ENCODE measurements at places on chromosomes 2 and 18. TPM values are rescaled to one million over a fixed set of nuclear protein-coding genes. Genes with fewer than 3 reads are reported as not detected.

EPHA4 gene
- total RNA-seq = 0.31 TPM

CFAP65 gene
- total RNA-seq = not detected

PLGLB1 gene
- 0.85 TPM for total RNA-seq

PARD3B gene
- 0.50 TPM for total RNA-seq

- no peaks in the 10 kb centered on the region for H3K27me3 ChIP-seq
- H3K4me3 ChIP-seq = peak overlapping the region; percentile 54
- DNase-seq = peak; percentile 77
- H3K27ac ChIP-seq = peak overlapping the region; percentile 92
- peaks cover 41% of the 10 kb centered on the region for H3K4me1 ChIP-seq
- H3K36me3 ChIP-seq = peaks cover 3% of the 10 kb centered on the region
Measured at GRCh38 chr18:3652380-3653262, 202.6 kb downstream of the TGIF1 start.

DNA sequence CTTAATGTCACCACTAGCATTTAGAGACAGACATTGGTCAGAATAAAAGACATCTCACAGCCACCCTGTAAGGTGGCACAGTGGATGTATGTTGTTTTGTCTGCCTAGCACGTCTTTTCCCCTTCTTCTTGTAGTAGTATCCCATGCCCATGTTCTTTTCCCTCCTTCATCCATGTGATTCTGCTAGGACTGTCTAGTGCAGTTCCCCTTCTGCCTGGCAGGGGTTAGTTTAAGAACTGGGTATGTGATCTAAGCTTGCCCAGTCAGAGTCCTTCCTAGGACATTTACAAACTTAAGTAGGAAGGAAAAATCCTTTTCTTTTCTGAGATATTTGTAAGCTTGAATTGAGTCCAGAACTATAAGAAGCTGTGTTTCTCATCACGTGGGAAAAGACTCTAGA is 172.3 kb downstream of the BABAM2 start:
- no peak overlapping the region for H3K4me3 ChIP-seq
- H3K27ac ChIP-seq = no peak overlapping the region
- no peaks in the 10 kb centered on the region for H3K27me3 ChIP-seq

GRCh38 chr2:100703739-100704138 is 116.2 kb upstream of the NPAS2 start:
- peaks cover 4% of the 10 kb centered on the region for H3K4me1 ChIP-seq
- H3K4me3 ChIP-seq = no peak overlapping the region
- H3K36me3 ChIP-seq = no peaks in the 10 kb centered on the region
- H3K27me3 ChIP-seq = peaks cover 2% of the 10 kb centered on the region
- no peak overlapping the region for H3K27ac ChIP-seq

- H3K4me3 ChIP-seq = no peak overlapping the region
- peaks cover 11% of the 10 kb centered on the region for H3K27me3 ChIP-seq
- no peaks in the 10 kb centered on the region for H3K36me3 ChIP-seq
- no peak for DNase-seq
Measured at GRCh38 chr2:20429528-20429927, 17.3 kb upstream of the RHOB start.

- no peak for DNase-seq
- H3K4me3 ChIP-seq = no peak overlapping the region
- H3K36me3 ChIP-seq = no peaks in the 10 kb centered on the region
- peaks cover 2% of the 10 kb centered on the region for H3K4me1 ChIP-seq
- H3K27ac ChIP-seq = no peak overlapping the region
Measured at GRCh38 chr18:44851856-44852621, 171.4 kb downstream of the SETBP1 start.

- no peaks in the 10 kb centered on the region for H3K36me3 ChIP-seq
- no peak overlapping the region for H3K4me3 ChIP-seq
- DNase-seq = no peak
- H3K27me3 ChIP-seq = no peaks in the 10 kb centered on the region
Measured at GRCh38 chr18:27789406-27789805, 387.5 kb downstream of the CDH2 start.

GRCh38 chr2:88133875-88134274 is 6.0 kb upstream of the FABP1 start:
- H3K4me1 ChIP-seq = no peaks in the 10 kb centered on the region
- H3K27me3 ChIP-seq = peaks cover 6% of the 10 kb centered on the region
- no peaks in the 10 kb centered on the region for H3K36me3 ChIP-seq
- no peak overlapping the region for H3K4me3 ChIP-seq

- no peaks in the 10 kb centered on the region for H3K4me1 ChIP-seq
- H3K27me3 ChIP-seq = peaks cover 2% of the 10 kb centered on the region
- H3K27ac ChIP-seq = no peak overlapping the region
- no peak for DNase-seq
Measured at GRCh38 chr2:121177896-121178295, 107.1 kb downstream of the TFCP2L1 start.
